ENCODE measurements at places on chromosomes 13 and 19. TPM values are rescaled to one million over a fixed set of nuclear protein-coding genes. Genes with fewer than 3 reads are reported as not detected.

The LHFPL6 gene
- 35.2 TPM for total RNA-seq

The LYL1 gene
- total RNA-seq = 0.30 TPM

DNA sequence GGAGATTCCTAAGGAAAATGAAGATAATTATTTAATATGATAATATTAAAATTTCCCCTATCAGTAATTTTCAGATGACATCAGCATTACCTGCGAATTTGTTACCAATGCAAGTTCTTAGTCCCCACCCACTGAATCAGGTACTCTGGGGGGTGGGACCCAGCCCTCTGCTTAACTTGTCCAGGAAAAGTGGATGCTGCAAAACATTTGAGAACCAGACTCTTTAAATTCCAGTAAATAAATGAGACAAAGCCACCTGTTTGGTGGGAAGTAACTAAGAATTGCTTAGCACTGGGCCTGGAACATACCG is 495 bp upstream of the ZNF599 start:
- DNase-seq = no peak

GRCh38 chr19:9789066-9789465 is 20.5 kb upstream of the ZNF846 start:
- no peak for DNase-seq

DNA sequence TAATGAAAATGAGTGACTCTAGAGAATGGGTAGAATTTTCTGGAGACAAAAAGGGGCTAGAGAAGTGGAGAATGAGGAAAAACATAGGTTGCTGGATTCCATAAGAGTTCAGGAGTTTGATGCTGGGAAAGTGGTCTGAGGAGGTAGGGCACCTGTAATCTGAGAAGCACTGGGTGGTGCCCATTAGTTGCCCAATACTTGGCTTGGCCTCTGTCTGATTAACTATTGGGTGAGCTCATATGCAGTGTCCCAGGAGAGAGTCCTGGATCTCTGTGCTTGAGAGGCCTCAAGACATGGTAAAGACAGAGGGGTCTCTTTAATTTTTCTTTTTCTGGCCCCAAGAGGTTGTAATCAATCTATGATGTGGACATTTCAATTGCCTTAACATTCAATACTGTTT is 390.1 kb downstream of the TDRD3 start:
- DNase-seq = no peak

DNA sequence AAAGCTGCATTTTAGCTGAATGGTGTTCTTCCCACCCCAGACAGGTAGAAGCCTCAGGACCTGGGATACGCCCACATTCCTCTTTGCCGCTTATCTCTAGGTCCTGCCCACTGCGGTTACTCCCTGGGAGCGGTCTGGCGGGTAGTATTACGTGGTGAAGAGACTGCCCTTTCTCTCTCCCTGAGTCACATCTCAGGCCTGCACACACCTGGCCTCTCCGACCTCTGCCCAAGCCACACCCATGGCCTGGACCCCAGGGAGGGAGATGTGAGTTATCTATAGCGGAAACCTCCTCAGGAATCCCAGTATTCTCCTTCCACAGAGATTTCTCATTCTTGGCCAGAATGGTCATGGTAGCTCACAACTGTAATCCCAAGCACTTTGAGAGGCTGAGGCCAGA is 17.3 kb downstream of the RHPN2 start:
- DNase-seq = no peak

Data from neural crest cell (in vitro differentiated cells).